ENCODE measurements at places on chromosomes 4 and X.

- no peak for DNase-seq
Measured at GRCh38 chr4:40200875-40201801, 4.3 kb downstream of the RHOH start.

DNA sequence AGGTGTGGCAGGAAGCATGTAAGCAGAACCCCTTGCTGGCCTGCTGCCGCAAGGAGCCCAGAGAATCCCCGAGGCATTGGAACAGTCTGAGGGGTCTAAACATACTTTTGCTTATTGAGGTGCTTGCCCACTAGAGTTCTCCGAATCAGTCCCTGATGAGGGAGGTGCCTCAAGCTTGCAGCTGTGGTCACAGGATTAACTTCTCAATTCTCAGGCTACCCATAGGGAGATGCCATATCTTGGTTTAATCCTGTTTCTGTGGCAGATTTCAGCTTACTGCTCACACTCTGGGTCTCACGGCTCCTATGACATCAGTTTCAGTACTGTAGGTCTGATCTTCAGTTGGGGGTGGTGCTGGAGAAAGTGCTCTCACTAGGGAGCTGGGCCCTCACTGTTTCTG is 39.9 kb downstream of the CCNG2 start:
- DNase-seq: no peak

DNA sequence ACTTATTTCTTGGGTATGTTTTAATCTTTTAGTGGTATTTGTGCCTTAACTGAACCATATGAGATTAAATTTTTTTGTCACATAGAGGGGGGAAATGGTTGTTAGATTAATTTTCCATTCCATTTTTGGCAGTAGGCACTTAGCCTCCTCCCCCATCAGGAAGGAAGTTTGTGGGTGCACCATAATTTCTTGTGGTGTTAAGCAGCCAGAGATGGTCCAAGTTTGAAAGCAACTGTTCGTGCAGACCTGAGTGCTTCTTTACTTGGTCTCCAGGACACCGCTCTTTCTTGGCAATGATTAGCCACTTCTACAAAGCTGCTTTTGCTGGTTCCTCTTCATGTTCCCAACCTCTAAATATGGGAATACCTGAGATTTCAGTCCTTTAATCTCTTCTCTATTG is 92.7 kb upstream of the RPL34 start:
- no peak for DNase-seq

DNA sequence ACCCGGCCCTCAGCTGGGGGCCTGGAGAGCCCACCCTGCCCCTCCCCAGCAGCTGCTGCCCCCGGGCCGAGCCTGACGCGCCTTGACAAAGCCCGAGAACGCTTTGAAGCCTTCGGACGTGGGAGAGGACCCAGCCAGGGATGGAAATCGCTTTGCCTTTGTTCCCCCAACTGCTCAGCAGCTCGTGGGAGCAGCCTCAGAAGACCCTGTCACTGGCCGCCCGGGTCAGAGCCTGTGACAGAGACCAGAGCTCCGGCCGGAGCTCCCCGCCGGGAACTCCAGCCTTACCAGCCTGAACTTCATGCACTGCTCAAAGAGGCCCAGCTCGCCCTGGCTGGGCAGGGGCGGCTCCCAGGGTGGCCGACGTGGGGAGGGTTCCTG is 2.6 kb upstream of the SLC6A8 start:
- no peak for DNase-seq

GRCh38 chr4:185879666-185880312 is 67.8 kb upstream of the SORBS2 start:
- DNase-seq: no peak

- no peak for DNase-seq
Measured at GRCh38 chr4:175373031-175373430, 439.0 kb downstream of the GPM6A start.

GRCh38 chrX:132407691-132408090 is 81.1 kb downstream of the MBNL3 start:
- no peak for DNase-seq

- no peak for DNase-seq
Measured at GRCh38 chr4:79390890-79391289, 17.1 kb downstream of the GK2 start.

GRCh38 chr4:73828956-73829355 is 7.5 kb upstream of the CXCL6 start:
- no peak for DNase-seq

GRCh38 chr4:87258677-87259076 is 38.3 kb upstream of the KLHL8 start:
- DNase-seq: no peak

- no peak for DNase-seq
Measured at GRCh38 chr4:184287697-184288255, 70.1 kb upstream of the ENPP6 start.

- no peak for DNase-seq
Measured at GRCh38 chrX:83771664-83772063, 89.3 kb upstream of the CYLC1 start.

Data from activated T-cell treated with anti-CD3 and anti-CD28 coated beads for 48 hours (primary cell).